ENCODE measurements at places on chromosomes 6 and 20. TPM values are rescaled to one million over a fixed set of nuclear protein-coding genes. Genes with fewer than 3 reads are reported as not detected.

GRCh38 chr20:63540417-63541186 lies 3.4 kb upstream of the PTK6 start:
- no peak overlapping the region for H3K27ac ChIP-seq
- H3K4me1 ChIP-seq, result no peaks in the 10 kb centered on the region

TRIM26 gene
- total RNA-seq, result 30.4 TPM

KCNQ2 gene
- total RNA-seq, result 72.1 TPM

CD2AP gene
- 64.0 TPM for total RNA-seq

GRCh38 chr20:64254571-64255360 lies 782 bp upstream of the PCMTD2 start:
- no peak for DNase-seq
- H3K4me3 ChIP-seq, result peak overlapping the region; percentile 64
- H3K27me3 ChIP-seq, result peaks cover 18% of the 10 kb centered on the region
- peaks cover 8% of the 10 kb centered on the region for H3K4me1 ChIP-seq
- H3K27ac ChIP-seq, result no peak overlapping the region
- no peaks in the 10 kb centered on the region for H3K36me3 ChIP-seq

TMEM244 gene
- not detected for total RNA-seq

DNA sequence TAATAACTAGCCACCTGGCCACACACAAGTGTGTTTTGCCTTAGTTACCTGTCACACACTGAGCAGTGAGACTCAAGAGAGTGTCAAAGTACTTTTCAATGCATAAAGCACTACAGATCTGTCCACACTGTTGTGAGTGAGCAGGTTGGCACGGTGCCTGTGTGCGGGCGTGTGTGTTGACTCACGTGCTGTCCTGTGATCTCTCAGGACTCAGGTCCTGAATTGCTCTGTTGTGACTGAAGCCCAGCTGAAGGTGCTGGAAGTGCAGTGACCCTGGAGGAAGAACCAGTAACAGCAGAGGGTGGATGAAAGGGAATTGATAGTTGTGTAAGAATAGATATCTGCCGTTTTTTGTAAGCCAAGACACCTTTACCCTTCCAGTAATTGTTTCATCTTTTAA lies 18.3 kb downstream of the SLC16A10 start:
- no peaks in the 10 kb centered on the region for H3K36me3 ChIP-seq
- H3K27me3 ChIP-seq, result no peaks in the 10 kb centered on the region
- no peak for DNase-seq
- no peaks in the 10 kb centered on the region for H3K4me1 ChIP-seq

- H3K4me3 ChIP-seq, result no peak overlapping the region
- H3K36me3 ChIP-seq, result no peaks in the 10 kb centered on the region
- H3K4me1 ChIP-seq, result peaks cover 9% of the 10 kb centered on the region
- no peak overlapping the region for H3K27ac ChIP-seq
- DNase-seq, result no peak
These were observed 266.2 kb upstream of the ADGRB3 start for GRCh38 chr6:68368845-68369244.

DNA sequence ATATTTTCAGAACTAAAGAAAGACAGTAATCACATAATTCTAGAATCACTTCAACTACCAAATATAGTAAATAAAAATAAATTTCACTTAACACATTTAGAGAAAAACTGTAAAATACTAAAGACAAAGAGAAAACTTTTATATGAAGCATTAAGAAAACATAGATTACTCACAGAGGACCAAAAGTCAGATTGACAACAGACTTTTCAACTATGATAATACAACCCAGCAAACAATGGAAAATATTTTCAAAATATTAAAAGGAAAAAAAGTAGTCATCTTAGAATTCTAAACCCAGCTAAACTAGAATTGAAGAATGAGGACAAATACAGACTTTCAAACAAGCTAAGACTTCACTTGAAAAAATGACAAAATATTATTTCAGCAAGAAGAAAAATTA lies 164.8 kb upstream of the ARID1B start:
- no peak overlapping the region for H3K4me3 ChIP-seq
- no peaks in the 10 kb centered on the region for H3K36me3 ChIP-seq
- no peak for DNase-seq
- H3K4me1 ChIP-seq, result no peaks in the 10 kb centered on the region
- no peak overlapping the region for H3K27ac ChIP-seq

GRCh38 chr6:115811541-115811940 lies 249.2 kb downstream of the FRK start:
- no peak overlapping the region for H3K4me3 ChIP-seq
- H3K27ac ChIP-seq, result no peak overlapping the region
- no peak for DNase-seq
- H3K36me3 ChIP-seq, result no peaks in the 10 kb centered on the region

DACT2 gene
- total RNA-seq, result 44.0 TPM

DNA sequence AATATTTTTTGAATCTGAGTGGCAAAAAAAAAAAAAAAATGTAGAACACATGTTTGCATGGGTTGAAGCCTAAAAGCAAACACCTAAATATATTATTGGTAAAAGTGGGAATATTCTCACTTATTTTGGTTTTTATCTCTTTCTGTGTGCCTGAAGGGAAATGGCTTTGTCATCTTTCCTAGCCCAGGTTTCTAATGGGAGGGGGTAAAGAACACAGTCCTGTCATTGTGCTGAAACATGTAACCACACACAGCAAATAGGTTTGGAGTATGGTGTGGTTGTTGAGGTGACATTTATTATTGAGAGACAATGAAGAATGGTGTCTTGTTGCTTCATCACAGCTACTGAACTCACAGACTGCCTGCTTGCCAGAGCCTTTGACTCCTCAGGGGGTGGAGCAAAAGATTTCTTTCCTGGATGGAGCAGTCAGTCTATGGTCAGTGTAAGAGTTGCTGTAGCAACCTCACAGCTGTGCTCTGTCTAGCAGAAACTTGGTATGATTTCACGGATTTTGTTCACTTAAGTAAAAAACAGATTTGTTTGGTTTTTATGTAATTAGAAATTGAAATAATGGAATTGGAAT lies 70.2 kb downstream of the CEP57L1 start:
- H3K27ac ChIP-seq, result no peak overlapping the region
- no peaks in the 10 kb centered on the region for H3K4me1 ChIP-seq
- H3K4me3 ChIP-seq, result no peak overlapping the region
- peak; percentile 54 for DNase-seq

All from endodermal cell (in vitro differentiated cells).